NCI-H446 (cell line): ENCODE measurements at places on chromosomes 3 and 15.
A peak's percentile ranks its signal among the peaks of the same experiment; 100 is the strongest.

DNA sequence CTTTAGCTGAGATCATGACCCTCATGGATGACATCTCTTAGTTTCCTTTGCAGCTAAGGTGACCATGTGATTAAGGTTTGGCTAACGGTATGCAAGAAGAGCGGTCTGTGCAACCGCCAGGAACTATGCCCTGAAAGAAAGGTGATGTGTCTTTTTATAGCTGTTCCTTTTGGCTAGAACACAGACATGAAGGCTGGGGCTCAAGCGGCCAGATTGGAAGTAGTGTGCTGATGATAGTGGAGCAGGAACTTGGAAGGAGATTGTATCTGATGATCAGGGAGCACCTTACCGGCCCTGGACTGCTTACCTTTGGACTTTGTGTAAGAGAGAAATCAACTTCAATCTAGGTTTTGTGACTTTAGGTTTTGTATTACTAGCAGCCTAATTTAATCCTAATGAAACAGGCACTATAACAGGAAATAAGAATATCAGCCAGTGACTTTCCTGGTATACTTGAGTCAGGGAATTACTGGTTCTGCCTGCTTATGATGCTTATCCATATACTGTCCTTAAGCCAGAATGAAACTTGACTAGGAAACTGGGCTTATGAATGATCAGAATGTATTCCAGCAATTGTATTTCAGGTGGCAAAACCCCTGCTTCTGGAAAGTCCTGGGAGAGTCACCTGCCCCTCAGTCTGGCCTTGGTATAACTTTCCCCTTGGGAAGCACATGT, 164.3 kb upstream of the LRIG1 start:
- DNase-seq = no peak

- DNase-seq = no peak
These were observed 56.6 kb downstream of the SEC22A start for GRCh38 chr3:123258359-123258758.

DNA sequence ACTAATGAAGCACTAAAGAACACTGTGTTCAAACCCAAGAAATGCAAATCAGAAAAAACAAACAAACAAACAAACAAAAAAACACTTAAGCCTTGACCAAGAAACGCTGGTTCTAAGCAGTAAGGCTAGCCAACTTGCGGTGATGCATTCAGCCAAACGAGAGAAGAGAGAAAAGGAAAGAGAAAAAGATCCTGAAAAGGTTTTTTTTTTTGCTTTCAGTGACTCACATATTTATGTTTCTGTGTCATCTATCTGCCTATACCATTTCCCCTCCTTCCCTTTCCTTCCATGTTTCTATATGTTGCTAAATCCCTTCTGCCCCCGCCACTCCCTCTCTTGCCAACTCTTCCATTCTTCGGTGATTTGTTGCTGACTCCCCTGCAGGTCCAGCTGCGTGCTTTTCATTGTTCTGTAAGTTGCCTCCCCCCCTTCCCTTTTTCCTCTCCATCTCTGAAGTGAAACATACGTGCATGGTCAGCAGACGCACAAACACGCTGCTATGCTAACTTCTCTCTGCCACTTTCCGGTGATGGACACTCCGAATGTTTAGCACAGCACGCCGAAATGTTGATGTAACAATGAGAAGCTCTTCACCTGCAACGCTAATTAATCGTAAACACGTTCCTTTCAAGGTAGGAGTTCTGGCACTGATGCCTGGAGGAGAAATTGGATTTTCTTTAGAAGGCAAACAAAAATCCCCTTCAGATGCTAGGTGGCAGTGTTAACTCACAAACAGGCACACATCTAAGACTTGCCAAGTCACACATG, 154.4 kb downstream of the TUSC7 start:
- peak; percentile 66 for DNase-seq

DNA sequence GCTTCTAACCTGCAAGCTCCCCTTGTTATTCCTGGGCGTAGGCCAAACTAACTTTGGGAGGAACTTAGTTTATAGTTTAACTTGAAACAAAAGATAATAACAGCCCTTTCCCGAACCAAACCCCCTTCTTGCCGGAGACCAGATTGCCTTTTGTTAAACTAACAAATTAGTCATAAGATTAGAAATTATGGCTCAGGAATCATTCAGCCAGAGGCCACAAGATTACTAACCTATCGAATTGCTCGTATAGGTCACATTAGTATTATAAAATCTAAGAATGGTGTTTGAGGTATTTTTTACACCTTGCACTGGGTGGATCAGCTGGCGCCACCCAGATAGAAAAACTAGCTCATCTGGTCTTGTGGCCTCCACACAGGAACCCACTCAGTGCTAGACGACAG, 65.3 kb upstream of the RAP2B start:
- no peak for DNase-seq
